ENCODE measurements at places on chromosomes 3 and 15. TPM values are rescaled to one million over a fixed set of nuclear protein-coding genes. Genes with fewer than 3 reads are reported as not detected.

DNA sequence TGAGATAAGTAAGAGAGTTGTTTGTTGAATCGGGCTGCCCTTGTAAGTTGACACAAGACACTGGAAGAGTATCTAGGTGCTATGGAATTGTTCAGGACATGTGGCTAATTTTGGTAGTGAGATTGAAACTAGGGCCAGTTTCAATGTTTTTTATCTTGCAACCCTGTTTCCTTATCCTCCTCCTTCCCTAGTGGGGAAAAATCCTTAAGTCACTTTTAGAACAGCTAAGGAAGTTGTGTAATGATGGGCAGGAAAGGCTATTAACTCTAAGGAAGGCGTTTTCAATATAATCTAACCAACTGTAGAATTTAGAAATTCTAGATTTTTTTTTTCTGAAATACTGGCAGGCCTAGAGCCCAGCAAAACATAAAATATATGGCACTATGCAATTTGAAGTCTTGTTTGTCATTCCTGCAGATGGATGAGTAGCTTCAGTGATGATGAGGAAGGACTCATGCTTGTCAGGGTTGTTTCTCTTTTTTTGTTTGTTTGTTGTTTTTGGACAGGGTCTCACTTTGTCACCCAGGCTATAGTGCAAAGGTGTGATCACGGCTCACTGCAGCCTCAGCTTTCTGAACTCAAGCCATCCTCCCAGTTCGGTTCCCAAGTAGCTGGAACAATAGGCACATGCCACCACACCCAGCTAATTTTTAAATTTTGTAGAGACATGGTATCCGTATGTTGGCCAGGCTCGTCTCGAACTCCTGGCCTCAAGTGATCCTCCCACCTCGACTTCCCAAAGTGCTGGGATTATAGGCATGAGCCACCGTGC lies 27.6 kb upstream of the ADAMTS9 start:
- DNase-seq: no peak

GRCh38 chr15:57572468-57572867 lies 19.2 kb upstream of the MYZAP start:
- no peak for DNase-seq

- DNase-seq: no peak
Measured at GRCh38 chr3:195282961-195283360, 12.0 kb upstream of the XXYLT1 start.

DNA sequence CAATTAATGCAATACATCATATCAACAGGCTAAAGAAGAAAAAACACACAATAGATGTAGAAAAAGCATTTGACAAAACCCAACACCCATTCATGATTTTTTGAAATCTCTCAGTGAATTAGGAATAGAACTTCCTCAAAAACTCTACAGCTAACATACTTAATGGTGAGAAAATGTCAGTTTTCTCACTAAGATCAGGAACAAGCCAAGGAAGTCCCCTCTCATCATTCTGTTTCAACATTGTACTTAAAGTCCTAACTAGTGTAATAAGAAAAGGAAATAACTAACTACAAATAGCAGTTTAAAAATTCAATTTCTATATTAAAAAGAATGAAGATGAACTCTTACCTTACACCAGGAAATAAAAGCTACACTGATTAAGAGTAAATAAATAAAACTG lies 77.8 kb downstream of the DCLK3 start:
- no peak for DNase-seq

DNA sequence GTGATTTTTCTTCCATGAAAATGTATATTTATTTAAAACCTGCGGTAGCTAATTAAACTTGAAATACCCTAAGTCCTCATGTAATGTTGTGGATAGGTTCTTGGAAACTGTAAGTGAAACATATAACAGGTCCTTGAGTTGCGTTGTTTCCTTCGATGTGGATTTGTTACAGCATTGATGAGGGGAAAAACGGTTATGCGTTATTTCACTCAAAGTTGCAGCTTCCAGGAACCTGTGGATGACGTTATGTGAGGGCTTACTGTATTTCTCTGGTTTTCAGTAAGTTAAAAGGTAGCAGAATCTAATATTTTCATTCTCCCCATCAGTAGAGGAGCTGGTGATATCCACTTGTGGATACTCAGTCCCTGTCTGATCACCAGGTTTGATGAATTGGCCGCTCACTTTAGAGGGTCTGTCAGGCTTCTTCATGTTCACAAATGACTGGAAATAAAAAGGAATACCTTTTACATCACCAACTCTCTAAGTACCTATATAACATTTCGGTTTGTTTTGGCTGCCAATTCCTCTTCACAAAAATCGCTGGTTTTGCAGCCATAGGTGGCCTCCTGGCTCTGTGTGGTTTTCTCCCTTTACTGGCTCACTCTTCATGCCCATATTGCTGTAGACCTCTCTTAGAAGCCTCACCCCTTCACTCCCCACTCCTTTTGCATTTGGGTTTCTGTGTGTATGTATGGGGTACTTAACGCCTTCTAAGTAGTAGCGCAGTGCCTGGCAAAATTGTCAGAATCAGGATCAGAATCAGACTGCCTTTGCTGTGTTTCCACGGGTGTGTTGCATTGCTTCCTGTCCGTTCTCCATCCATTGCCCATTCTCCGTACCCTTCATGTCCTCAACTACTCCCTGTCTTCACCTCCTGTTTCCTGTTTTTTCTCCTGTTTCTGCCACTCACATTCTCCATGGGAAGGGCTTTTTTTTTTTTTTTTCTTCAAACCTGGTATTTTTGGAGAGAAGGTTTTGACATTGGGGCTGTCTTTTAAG lies 112.6 kb downstream of the FNDC3B start:
- DNase-seq: no peak

The TTLL13 gene
- total RNA-seq: 0.87 TPM

The OXTR gene
- 0.82 TPM for total RNA-seq

All from activated CD4-positive, alpha-beta T cell treated with anti-CD3 and anti-CD28 coated beads, Interleukin-2, amount 10 ng/mL, durations not matched to agents 7 days and 5 days (primary cell).